Activated T-helper 1 cell treated with anti-CD3 and anti-CD28 coated beads, Interleukin-2, amount 50 U/mL, for 16 hours (primary cell): ENCODE measurements at places on chromosomes 4 and X.

DNA sequence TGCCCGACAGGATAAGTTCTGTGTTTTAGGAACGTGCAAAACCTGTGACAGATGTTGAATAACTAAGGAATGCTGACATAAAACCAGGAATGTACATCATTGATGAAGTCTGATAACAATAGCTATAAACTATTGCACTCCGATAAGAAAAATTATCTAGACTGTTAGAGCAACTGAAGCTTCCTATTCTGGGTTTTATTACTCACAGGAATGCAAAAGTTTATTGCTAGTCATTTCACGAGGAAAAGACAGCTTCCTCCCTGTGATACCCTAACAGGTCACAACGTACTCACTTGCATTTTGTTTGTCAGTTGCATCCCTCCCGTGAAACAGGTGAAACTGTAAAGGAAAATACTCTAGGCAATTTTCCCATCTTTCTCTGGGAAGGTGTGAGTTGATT, 65.9 kb downstream of the CLDN22 start:
- no peak for DNase-seq

DNA sequence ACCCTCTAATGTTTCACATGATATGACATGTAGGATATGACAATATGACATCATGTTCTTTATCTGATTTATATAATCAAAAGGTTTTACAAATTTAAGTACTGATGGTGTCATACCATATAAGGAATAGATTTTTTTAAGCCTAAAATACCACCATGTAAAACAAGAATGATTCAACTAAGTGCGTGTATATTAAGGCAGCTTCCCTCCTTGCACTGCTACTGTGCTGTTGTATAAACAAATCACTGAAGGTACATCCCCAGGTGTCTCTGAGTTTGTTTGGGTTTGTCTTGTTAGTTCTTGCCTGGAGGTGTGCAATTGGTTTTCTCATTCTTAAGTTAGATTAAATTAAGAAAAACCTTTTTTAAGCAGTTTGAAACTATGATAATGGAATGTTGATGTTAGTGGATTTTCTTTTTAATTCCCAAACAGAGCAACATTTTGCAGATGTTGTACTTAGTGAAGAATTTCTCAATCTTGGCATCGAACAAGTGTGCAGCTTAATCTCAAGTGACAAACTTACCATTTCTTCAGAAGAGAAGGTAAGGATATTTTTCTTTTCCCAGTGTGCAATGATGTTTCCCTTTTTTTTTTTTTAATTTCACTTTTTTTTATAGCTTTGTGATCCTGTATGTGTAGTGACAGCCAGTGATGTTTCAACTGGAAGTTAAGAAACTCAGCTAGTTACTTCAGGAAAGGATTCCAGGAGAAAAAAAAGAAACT, 33.4 kb upstream of the MSMO1 start:
- no peak for DNase-seq

GRCh38 chr4:55444827-55445226, 49.1 kb downstream of the TMEM165 start:
- no peak for DNase-seq

GRCh38 chrX:30538271-30538670, 39.3 kb downstream of the TASL start:
- no peak for DNase-seq

DNA sequence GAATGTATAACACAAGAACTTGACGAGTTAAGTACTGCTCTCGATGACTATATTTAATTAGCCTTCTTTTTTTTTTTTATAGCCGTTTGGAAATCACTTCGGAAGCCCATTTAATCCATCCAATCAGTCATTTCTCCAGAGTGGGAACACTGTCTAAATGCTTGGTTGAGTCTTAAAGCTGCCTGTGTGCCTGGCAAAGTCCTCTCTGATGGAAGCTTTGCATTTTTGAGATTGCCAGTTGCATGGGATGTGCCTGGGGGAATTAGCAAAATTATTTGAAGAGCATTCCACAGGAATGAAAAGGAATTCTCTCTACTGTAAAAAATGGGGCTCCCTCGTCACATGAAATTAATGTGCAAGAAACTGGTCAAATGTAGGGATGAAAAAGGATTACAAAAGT, 398.8 kb upstream of the RPS6KA3 start:
- DNase-seq, result no peak

DNA sequence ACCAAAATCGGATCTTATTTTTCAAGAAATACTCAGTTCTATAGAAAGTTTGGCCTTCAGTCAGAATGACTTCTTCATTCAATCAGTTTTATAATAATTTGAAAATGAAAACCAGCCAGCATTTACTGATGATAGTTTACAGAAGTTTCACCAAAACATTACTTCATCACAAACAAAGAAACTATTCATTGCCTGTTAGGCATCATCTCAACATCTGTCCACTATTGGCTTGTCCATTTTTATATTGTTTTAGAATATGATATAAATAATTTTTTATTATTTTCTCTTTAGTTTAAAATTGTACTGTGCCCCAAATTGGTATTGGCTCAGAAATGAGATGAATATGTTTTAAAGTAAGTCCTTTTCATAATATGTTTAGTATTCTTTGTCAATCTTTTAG, 38.4 kb downstream of the FAT4 start:
- DNase-seq, result no peak

DNA sequence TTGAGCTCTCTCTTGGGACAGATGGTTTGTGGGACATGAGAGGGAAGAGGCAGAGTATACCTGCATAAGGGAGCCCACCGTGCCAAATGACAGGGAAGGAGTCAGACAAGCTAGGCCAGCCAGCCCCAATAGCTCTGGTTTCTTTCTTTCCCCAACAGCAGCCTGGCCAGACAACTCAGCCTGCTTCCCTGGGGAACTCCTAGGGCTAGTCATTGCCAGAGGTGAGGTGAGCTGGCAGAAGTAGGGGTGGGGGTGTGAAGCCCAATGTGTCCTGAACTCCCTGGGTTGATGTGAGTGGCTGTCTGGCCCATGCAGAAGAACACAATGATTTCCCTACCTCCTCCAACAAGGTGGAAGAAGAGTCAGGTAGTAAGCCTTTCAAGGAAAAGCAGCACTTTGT, 135.5 kb downstream of the AMMECR1 start:
- no peak for DNase-seq

DNA sequence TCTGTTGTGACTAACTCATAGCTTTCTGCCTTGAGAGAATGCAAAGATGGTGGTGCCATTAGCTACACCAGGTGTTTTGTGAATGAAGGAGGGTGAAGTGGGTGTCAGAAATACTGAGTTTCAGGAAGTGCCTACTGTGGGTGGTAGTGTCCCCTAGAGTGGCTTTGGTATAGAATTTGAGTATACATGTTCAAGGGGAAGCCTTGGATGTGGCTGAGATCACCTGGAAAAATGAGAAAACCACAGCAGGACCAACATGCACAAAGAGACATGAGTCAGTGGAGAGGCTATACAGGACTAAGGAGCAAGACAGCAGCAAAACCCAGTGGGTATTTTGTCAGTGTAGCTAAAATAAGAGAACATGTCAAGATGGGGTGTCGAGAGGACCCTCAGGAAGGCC, 204.3 kb upstream of the TBL1X start:
- no peak for DNase-seq

DNA sequence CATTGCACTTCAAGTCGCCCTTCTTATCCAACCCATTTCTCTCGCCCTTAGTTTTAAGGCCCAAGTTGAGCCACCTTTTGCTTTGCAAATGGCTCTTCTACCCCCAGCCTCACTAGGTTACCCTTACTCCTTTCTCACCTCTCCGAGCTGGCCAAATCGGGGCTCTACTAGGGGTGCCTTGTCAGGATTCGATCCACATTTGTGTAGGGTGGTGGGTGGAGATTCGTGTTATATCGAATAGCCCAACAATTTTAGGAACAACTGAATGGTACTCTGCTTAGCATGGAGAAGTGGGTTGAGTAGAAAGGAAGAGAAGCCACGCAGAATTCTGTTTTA, 3.5 kb downstream of the SLIT2 start:
- DNase-seq, result no peak

- DNase-seq, result no peak
These were observed 2.3 kb upstream of the SLC26A1 start for GRCh38 chr4:995311-996026.

DNA sequence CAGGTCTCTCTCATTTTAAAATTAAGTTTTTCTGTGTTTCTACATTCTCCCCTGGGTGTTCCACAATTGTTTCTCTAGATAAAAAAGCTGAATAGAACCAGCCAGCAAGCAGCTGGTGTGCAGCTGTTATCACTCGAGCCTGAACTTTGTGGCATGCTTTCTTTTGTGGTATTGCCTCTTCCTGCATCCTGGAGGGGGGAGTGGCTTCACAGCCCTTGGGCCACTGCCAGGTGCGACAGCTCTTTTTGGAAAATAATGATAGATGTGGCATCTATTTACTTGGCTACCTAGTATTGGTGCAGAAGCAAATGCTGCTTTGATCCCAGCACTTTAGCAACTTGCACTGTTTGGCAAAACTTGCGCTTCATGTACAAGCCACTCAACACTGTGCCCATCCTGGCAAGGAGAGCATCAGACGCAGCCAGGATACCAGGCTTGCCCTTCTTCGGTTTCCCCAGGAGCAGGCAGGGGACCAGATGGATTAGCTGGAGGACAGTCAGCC, 69.4 kb downstream of the HMGB2 start:
- no peak for DNase-seq

DNA sequence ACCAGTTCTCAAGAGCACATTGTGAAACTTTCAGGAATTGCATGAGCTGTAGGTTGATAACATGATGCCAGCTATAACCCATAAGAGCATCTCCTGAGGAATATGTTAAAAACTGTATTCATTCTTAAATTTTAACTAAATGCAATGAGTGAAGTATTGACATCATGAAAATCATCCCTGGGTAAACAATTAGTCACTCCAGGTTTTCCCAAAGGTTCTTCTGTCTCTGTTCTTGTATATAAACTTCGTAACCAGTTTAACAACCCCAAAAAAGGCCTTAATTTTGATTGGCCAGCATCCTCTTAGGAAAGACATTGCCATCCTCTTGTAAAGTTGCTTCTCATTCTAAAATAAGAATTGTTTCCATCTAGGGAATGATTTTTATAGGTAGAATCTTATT, 80.4 kb downstream of the TET2 start:
- no peak for DNase-seq

DNA sequence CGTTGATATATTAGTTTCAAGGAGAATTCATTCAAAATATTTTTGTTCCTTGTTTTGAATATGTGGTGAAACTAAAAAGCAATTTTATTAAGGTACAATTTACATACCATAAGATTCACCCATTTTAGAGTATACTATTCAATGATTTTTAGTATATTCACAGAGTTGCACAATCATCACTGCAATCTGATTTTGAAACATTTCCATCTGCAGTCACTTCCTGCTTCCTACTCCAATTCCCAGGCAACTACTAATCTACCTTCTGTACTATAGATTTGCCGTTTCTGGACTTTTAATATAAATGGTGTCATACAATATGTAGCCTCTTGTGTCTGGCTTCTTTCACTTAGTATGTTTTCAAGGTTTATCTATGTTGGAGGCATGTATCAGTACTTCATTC, 71.3 kb downstream of the SLC9A7 start:
- no peak for DNase-seq

- no peak for DNase-seq
These were observed 28.6 kb downstream of the MAML3 start for GRCh38 chr4:140125374-140125773.

GRCh38 chr4:87270144-87270543, 49.7 kb upstream of the KLHL8 start:
- no peak for DNase-seq

- DNase-seq, result no peak
These were observed 35.7 kb downstream of the TBL1X start for GRCh38 chrX:9500584-9500983.

DNA sequence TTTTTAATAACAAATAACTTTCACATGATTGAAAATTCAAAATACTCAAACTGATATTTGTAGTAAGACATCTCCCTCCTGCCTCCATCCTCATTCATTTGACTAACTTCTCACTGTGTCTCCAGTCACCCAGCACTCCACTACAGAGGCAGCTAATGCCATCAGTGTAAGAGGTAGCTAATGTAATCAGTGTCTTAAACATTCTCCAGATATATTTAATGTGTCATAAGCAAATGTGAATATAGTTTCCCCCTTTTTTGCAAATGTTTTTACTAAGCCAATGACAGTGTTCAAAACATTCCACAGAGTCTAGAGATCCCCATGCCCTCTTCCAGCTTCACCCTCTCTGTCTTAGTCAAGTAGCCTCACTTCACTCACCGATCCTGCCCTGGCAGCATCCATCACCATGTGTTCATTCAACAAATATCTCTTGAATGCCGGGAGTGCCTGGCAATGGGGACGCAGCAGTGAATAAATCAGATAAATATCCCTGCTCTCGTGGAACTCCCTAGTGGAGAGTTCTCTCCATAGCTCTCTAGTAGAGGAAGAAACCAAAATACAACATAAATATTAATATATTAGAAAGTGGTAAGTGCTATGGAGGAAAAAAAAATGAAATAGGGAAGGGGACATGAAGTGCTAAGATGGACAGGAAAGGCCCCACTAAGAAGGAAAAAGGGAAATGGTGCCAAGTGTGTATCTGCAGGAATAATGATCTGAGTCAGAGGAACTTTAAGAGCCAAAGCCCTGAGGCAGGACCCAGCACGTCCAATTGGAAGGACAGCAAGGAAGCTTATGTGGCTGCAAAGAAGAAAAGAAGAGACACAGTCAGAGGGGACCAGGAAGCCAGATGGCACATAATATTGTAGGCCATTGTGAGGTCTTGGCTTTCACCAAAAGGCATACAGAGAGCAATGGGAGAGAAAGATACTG, 18.7 kb downstream of the SCFD2 start:
- DNase-seq, result no peak

DNA sequence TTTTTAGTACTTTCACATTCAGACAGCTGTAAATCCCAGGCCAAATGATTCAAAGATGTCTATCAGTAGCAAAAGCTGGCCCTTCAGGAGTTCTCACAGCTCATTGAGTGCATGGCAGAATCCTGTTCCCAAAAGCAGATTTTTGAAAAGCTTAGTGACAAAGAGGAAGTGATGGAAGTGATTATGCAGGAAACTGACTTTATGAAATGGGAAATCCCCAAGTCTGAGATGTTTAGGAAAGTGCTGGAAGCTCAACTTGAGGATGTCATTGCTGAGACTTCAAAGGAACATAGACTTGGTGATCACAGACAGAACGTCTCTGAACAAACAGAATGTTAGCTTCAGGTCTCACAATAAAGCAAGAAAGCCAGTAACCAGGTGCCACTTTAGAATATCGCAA, 51.0 kb upstream of the CFAP47 start:
- DNase-seq, result no peak

DNA sequence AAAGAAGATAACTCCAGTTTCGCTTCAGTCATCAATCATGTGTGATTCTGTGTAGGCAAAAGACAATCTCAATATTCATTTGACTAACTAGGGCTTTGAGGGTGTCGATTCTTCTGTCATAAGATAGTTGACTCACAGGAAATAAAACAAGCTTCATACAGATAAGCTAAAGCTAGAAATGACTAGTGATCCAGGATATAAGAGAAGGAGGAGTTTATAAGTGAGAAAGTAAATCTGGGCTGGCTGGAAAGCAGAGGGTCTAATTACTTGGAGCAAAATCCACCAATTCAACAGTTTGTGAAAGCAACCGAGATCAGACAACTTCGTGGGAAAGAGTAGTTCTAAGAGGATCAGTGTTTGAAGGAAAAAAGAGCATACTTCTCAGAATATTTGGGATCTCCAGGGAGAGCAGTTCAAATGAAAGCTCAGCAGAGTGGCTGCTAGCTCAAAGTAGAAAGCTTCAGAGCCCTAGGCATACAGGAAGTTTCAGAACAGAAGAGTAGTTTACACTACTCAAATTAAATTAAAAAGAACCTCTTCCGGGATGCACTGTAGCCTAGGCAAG, 429.3 kb downstream of the INPP4B start:
- no peak for DNase-seq

GRCh38 chr4:22190855-22191254, 242.3 kb upstream of the KCNIP4 start:
- no peak for DNase-seq

- no peak for DNase-seq
These were observed 90.1 kb upstream of the NOCT start for GRCh38 chr4:138925495-138925894.
